ENCODE measurements at places on chromosomes 11 and 22.

GRCh38 chr22:32986766-32987040 lies 71.5 kb downstream of the SYN3 start:
- no peak for DNase-seq

DNA sequence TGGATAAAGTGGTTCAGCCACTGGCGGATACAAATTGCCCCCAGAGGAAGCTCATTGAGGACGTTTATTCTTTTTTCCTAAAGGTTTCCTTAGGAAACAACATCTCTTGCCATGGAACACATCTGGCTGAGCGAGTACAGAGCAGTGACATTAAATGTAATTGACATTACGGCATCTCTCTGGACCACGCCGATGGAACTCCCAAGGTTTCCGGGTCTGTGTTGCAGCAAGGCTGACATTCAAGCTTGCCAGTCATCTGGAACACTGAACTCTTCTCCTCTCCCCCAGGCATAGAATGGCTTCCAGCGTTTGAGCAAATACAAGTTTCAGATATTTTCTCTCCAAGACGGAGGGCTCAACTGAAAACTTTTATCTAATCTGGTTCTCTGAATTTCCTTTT lies 42.1 kb downstream of the CLMP start:
- no peak for DNase-seq

DNA sequence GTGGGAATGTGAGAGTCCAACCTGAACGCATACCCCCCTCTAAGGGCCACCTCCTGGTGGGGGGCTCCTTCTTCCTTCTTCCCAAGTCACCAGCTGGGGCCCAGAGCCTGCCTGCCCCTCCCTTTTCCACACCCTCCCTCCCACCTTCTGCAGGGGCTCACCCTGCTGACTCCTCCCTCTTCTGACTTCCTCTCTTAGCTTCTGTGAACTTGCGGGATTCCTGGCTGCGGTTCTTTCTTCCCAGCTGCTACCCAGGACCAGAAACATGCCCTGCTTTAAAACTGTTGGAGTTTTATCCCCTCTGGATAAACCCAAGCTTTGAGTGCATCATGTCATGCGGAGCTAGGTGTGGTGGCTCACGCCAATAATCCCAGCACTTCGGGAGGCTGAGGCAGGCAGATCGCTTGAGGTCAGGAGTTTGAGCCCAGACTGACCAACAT lies 10.2 kb downstream of the LRRC74B start:
- DNase-seq: no peak

DNA sequence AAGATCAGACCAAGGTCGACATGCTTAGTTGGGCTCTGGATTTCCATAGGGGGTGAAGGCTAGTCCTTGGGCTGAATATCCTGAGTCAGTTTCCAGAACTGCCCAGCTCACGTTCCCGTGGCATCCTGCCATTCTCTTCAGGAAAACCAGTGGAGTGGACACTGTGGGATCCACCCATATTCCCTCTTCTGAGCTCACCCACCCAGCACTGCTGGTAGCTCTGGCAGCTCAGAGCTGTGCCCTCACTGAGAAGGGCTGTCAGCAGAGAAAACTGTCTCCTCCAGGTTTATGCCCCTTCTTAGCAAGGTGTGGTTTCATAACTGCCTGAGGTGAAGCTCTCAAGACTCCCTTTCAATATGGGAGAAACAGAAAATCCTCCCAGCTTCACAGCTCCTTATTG lies 111.7 kb downstream of the GGTLC2 start:
- DNase-seq: no peak
